ENCODE measurements at places on chromosomes 7 and 10.

- DNase-seq, result no peak
Measured at GRCh38 chr10:114000457-114001010, 43.1 kb upstream of the ADRB1 start.

DNA sequence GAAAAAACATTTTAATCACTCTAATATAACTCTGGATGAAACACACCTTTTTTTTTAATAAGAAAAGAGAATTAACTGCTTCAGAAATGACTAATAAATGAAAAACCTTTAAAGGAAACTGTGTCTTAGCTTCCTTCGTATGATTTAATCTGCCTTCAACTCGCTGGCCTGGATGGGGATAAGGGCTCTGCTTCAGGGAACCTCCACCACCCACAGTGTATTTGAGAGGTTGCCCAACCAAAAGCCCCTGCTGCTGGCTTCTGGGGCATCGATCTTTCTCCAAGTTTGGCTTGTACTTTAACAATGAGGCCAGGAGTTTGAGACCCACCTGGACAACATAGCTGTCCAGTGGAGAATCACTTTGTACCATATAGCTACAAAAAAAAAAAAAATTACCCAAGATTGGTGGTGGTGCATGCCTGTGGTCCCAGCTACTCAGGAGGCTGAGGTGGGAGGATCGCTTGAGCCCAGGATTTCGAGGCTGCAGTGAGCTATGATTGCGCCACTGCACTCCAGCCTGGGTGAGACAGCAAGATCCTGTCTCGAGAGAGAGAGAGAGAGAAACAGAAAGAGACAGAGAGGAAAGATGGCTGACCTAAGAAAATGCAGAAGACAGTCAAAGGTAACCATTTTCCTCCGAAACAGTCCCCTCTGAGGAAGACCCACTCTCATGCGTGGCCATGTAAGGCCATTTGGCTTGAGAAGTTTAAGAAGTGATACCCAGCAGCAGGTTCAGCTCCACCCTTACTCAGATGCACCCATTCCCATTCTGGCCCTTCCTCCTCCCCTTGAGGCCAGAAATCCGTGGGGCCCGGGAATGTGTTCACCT lies 13.6 kb upstream of the LIMK1 start:
- DNase-seq, result no peak

GRCh38 chr7:29622335-29623265 lies 59.0 kb downstream of the PRR15 start:
- DNase-seq, result no peak

GRCh38 chr7:111992601-111993000 lies 213.6 kb downstream of the DOCK4 start:
- DNase-seq, result no peak

GRCh38 chr10:104330168-104331110 lies 7.8 kb downstream of the ITPRIP start:
- DNase-seq, result no peak

GRCh38 chr10:106508950-106509349 lies 655.6 kb downstream of the SORCS1 start:
- DNase-seq, result no peak

GRCh38 chr7:75951506-75951905 lies 36.6 kb downstream of the POR start:
- DNase-seq, result no peak

- no peak for DNase-seq
Measured at GRCh38 chr10:62011558-62011957, 110.1 kb downstream of the ARID5B start.

GRCh38 chr7:130400120-130400572 lies 19.9 kb downstream of the CPA1 start:
- no peak for DNase-seq

GRCh38 chr7:70495033-70495376 lies 636.9 kb upstream of the GALNT17 start:
- no peak for DNase-seq

DNA sequence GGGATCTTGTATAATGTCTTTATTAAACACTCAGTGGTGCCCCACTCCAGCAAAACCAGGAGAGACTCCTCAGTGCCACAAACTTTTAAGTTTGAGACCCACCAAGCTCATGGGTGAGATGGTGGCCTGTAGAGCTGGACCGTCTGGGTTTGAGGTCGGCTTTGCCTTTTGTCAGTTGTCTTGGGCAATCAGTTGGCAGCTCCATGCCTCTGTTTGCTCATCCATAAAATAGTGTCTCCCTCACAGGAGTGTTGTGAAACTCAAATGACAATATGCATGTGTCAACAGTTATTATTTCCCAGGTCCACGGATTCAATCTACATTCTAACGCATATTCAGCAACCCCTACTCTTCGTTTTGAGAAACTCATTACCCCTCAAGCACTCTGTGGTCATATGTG lies 367.8 kb upstream of the C7orf33 start:
- no peak for DNase-seq

GRCh38 chr7:80346704-80347103 lies 165.2 kb downstream of the GNAT3 start:
- DNase-seq, result no peak

GRCh38 chr7:1945558-1945957 lies 275.5 kb downstream of the ELFN1 start:
- DNase-seq, result no peak

GRCh38 chr10:3213208-3213607 lies 40.6 kb upstream of the PITRM1 start:
- no peak for DNase-seq

GRCh38 chr10:12351447-12351846 lies 2.1 kb downstream of the CAMK1D start:
- DNase-seq, result no peak

- DNase-seq, result no peak
Measured at GRCh38 chr10:10293481-10293951, 724.2 kb upstream of the CELF2 start.

DNA sequence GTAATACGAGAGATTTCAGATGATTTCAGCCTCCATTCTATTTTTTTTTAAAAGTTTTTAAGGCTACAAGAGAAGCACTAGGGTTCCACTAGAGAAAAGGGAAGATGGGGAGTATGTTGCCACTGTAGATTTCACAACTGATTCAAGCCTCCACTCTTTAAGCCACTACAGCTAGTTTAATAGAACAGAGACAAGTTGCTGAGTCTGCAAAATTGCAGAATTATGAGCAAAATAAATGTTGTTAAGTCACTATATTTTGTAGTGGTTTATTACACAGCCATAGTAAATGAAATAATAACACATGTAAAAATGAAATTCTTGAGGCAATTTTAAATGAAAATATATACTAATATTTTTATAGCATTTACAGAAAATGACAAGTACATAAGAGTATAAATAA lies 96.0 kb upstream of the POT1 start:
- DNase-seq, result no peak

GRCh38 chr7:128271942-128272481 lies 30.9 kb downstream of the LEP start:
- DNase-seq, result no peak

DNA sequence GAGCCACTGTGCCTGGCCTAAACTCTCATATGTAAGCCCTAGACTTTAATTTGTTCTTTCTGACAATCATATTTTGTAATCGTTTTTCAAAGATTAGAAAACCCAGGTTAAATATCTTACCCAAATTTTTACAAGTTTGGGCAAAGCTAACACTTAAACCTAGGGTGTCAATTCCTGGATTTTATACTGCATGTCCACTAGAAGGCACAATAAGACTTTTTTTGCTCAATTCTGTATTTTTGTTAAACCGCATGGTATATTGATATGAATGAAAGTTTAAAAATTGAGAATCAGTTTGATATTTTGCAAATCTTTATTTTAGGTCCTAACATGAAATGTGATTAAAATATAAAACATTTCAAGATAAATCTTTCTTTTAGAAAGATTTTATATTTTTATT lies 29.3 kb downstream of the DYNC2I1 start:
- peak; percentile 2 for DNase-seq

GRCh38 chr10:24465891-24466818 lies 257.2 kb downstream of the KIAA1217 start:
- no peak for DNase-seq

DNA sequence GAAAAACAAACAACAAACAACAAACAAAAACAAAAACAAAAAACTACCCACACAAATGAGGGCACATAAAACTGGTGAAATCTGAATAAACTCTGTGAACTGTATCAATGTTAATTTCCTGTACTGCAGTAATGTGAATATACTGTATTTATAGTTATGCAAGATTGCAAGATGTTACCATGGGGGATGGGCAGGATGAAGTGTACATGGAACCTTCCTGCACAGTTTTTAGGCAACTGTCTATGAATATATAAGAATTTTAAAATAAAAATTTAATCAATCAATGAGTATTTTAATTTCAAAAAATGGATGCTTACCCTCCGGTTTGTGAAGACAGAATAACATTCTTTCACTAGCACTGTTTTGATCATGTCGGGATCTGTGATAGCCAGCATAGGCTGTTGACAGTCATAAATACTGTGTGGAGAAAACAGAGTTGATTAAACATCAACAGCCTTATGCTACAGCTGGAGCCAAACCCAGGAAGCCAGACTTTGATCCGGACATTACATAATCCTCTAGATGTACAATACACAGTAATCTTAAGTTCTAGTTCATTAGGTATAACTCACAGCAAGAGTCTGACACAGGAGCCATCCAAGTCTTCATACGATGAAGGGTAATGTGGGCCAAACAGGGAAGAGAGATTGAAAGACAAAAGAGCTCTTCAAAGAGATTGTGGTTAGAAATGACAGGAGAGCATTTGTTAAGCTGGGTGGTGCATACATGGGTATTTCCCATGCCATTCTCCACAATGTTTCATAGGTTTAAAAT lies 14.8 kb downstream of the CYP3A7 start:
- DNase-seq, result no peak

GRCh38 chr10:128979405-128979804 lies 487.6 kb upstream of the MGMT start:
- DNase-seq, result no peak

- DNase-seq, result no peak
Measured at GRCh38 chr7:70183278-70183677, 585.0 kb downstream of the AUTS2 start.

DNA sequence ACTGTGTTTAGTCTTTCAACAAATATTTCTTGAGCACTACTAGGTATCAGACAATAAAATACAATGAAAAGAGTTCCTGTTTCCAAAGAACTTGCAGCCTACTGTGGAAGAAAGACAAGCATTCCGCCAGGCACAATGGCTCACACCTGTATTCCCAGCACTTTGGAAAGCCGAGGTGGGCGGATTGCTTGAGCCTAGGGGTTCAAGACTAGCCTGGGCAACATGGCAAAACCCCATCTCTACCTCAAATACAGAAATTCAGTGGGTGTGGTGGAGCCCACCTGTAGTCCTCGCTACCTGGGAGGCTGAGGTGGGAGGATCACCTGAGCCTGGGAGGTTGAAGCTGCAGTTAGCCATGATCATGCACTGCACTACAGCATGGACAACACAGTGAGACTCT lies 6.1 kb downstream of the SVOPL start:
- no peak for DNase-seq

GRCh38 chr7:151497306-151497871 lies 22.3 kb downstream of the RHEB start:
- no peak for DNase-seq

- no peak for DNase-seq
Measured at GRCh38 chr10:62811159-62811875, 4.8 kb downstream of the EGR2 start.

DNA sequence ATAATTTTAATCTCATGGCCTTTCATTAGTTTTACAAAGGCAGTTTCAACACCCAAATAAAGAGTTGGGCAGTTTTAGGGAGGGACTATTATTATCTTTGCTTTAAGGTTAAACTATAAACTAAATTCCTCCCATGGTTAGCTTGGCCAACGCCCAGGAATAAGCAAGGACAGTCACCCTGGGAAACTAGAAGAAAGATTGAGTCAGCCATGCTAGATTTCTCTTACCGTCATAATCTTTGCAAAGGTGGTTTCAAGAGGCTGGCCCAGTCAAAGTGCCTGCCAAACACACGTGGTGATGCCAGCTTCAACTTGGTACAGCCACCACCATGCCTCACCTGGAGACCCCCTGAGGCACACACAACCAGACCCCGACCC lies 317.4 kb upstream of the SP8 start:
- no peak for DNase-seq

DNA sequence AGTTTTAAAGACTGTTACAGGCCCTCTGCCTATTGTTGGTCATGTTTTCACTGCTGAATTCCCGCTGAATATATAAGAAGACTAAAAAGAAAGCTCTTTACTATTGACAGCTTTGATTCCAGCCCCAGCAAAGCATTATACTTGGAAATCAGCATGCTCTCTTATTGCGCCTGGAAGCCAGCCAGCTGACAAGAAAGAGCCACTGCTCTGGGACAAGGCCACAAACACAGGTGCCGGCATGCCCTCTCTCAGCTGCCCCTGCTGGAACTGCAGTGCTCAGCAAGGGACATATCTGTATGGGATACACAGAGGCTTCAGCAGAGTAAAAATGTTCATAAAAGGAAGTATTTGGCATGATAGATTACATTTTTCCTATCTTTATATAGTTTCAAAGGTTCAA lies 523.9 kb downstream of the ADRA2A start:
- no peak for DNase-seq

GRCh38 chr7:18831419-18831818 lies 286.0 kb downstream of the TWIST1 start:
- no peak for DNase-seq

- DNase-seq, result no peak
Measured at GRCh38 chr7:157889480-157889879, 552.7 kb downstream of the DNAJB6 start.

GRCh38 chr7:76386691-76387260 lies 22.7 kb downstream of the SSC4D start:
- no peak for DNase-seq

GRCh38 chr10:74787457-74787856 lies 38.9 kb upstream of the KAT6B start:
- DNase-seq, result no peak

DNA sequence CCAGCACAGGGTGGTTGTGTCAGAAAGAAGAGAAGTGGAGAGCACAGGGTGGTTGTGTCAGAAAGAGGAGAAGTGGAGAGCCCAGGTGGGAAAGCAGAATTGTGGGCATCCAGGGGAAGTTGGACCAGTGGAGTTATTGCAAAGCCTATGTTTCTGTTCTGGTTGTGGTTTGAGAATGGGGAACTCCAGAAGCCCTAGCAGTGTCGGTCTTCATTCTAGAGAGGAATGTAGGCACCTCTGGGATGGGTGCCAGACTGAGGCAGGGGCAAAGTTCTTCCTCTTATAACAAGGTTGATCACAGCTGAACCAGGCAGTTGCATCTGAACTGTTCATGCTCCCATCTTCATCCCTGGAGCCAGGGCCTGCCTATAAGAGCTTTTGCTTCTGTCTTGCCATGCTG lies 954 bp downstream of the FSCN3 start:
- DNase-seq, result no peak
